ENCODE measurements at places on chromosomes 6 and 20.

DNA sequence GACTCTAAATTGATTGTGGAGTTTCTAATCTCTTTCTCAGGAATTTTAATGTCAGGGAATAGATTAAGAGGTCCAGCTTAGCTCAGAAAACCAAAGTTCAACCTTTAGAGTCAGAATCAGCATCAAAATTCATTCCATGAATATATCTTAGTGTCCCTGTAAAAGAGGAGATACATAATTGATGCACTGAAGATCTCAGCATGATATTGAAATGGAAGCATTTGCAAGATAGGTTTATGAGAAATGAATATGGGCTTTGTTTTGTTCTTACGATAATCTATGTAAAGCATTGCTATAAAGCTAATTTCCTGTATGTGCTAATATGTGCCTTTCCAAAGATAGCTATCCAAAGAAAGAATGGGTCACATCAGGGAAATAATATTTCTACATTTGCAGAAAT lies 404.5 kb upstream of the HSF2 start:
- no peak for DNase-seq

- no peak for DNase-seq
Observed at GRCh38 chr20:57471496-57472372, 53.2 kb downstream of the CTCFL start.

DNA sequence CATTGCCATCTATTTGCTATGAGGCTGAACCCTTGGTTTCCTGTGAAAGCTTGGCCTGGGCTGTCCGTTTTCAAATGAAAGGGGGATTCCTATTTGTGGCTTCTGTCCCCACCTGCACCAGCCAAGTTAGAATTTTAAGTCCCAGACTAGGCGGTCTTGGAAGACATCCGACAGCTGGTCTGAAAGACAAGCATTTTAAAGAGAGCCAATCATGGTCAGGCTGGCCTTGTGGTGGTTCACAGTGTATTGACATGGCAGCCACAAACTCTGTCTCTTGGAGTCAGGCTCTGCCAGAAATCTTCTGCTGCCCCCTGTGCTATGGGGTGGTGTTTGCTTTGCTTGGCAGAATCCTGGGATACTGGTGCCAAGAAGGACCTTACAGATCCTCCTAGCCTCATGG lies 319.2 kb upstream of the MOCS1 start:
- DNase-seq = no peak

- DNase-seq = no peak
Observed at GRCh38 chr6:37512400-37513011, 12.8 kb upstream of the CCDC167 start.

DNA sequence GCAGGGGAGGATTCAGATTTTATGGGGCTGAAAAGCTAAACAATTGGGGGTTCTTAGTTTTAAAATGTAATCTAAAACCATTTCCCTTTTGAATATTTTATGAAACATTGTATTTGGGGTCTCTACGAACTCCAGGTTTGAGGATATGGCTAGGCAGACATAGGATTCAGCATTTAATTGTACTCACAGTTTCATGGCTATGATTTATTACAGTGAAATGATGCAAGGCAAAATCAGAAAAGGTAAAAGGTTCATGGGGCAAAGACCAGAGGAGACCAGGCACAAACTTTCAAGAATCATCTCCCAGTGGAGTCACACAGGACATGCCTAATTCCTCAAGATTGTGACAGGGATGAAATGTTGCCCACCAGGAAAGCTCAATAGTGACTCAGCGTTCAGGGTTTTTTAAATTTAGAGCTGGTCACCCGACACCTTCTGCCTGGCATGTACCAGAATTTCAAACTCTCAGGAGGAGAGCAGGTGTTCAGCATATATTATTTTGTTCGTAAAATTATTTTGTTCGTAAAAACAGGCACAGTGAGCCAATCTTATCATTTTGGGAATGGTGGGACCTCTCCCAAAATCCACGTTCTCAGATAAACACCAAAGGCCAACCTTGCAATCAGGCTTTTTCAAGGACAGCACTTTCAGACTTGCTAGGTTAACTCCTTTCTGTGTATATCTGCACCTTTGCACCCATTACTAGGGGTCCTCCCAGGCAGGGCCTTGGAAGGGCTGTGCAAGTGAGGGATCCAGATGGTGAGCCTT lies 270.3 kb downstream of the NKAIN2 start:
- DNase-seq = no peak

DNA sequence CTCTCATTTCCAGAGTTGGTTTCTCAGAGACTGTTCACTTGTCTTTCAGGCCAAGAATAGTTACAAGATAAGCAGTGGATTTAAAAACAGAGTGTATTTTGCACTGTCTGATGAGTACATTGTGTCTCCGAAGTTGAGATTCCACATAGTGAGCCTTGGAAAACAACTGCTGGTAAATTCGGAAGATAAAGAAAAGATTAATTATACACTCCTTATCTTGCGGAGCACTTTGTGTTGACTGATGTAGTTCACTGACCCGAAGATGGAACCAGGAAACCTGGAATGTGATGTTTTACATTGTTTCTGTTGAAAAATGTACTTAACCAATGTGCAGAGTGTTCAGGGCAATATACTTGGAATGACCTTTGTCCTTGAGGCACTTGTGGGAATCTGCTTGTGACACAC lies 51.0 kb downstream of the ANKS1A start:
- DNase-seq = no peak

DNA sequence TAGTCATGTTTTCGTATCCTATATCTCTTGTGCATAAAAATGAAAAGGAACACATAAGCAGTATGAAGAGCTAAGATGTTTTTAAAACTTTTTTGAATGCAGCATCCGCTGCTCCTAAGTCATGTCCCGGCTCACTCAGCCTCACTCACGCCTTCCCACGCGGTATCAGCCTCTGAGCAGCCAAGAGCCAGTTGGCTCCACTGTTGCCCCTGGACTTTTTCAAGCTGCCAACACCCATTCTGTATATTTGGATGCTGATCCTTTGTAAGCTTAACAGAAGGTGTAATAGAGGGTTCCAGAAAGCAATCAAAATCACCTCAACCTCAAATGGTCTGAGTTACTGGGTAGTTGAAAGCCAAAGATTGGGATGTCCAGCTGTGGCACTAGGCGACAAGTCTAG lies 139.3 kb downstream of the TTLL2 start:
- no peak for DNase-seq

DNA sequence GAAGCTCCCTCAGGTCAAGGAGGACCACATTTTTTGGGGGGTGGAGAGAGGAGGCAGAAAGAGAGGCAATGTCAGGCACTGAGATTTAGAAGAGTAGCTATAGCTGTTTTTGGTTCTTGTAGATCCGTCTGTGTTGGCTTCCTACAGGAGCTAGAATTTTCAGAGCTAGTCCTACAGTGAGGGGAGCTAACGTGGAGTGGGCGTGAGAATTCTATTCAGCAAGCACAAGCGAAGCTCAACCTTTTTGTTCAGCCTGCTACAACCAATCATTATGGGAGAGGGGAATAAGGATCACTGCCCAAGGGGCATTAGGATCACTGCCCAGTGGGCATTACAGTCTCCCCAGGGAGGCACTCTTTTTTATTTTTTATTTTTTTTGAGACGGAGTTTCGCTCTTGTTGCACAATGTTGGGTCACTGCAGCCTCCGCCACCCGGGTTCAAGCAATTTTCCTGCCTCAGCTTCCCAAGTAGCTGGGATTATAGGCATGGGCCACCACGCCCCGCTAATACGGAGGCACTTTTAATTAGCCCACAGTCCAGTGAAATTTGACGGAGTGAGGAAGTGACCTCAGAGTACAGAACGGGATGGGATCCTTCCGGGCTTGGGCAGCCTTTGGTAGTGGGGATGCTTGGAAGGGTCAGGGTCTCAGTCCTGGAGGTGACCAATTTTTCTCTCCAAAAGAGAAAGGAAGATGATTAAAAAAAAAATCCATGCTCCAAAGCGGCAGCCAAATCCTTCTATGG lies 1.1 kb upstream of the PANK2 start:
- no peak for DNase-seq

- no peak for DNase-seq
Observed at GRCh38 chr6:13550656-13551055, 23.7 kb upstream of the SIRT5 start.

GRCh38 chr20:32586291-32586690 lies 1.2 kb upstream of the NOL4L start:
- no peak for DNase-seq

DNA sequence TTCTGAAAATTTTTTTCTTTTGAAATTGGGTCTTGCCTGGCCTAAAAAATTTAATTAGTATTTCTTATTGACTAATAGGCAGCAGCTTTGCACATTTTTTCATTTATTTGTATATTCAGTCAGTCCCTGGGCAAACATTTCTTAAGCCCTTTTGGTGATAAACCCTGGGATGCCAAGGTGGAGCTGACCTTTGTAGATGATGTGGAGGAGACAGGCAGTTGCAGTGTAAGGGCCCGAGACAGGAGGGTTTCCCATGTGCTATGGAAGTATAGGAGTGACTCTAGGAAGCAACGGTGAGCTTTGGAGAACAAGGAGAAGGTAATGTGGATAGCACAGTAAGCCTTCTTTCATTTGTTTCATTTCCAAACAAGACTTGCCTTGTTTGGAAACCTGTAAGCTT lies 3.5 kb downstream of the MYBL2 start:
- DNase-seq = no peak

DNA sequence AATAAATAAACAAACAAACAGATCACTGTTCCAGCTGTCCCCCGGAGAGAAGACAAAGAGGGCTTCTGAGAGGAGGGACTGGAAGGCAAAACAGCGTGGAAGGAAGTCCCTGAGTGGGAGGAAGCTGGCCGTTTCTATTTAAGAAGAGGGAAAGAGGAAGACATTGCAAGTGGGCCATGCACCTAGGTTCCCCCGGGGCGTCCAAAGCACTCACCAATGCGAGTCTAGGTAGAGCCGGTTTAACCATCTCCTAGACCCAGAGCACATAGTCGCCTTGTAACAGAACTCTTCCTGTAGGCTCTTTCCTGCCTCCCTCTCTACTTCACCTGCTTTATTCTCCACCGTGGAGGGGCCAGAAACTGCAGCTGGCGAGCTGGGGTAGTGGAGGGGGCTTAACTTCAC lies 158.4 kb downstream of the ZDHHC14 start:
- no peak for DNase-seq

- no peak for DNase-seq
Observed at GRCh38 chr6:61203966-61204496, 1082.0 kb downstream of the KHDRBS2 start.

DNA sequence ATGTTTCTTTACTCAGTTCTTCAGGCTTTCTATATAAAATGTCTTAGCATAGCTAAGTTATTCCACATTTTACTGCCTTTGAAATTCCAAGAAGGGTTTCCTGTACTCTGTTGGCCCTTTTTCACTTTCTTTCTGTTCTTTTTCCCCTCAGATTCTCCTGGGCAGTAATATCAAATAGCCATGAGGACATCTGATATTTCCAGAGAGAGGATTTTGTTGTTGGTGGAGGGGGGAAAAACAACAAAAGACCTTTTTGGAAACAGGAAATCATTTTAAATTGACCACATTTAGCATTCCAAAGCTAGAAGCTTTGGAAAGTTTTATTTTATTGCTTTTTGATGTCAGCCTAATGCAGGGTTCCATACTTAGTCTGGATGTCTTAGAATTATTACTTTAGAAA lies 445.4 kb downstream of the GJA1 start:
- DNase-seq = no peak

- DNase-seq = no peak
Observed at GRCh38 chr6:87830907-87831306, 128.9 kb upstream of the AKIRIN2 start.

DNA sequence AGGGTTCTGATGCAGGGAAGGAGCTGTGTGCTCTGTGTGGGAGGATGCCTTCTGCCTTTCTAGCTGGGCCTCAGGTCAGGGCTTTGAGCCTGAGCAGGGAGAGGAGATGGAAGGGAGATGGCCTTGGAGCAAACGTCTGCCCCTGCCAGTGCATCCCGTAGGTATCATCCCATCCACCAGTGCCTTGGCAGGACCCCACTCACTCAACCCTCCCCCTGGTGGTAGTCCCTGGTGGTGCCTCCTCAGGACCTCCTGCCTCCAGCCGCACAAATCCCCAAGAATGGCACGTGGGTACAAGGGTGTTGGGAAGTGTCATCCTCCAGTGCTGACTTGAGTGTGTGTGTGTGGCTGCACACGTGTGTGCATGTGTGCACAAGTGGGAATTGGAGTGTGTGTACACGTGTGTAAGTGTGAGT lies 23.1 kb upstream of the MICB start:
- DNase-seq = no peak

DNA sequence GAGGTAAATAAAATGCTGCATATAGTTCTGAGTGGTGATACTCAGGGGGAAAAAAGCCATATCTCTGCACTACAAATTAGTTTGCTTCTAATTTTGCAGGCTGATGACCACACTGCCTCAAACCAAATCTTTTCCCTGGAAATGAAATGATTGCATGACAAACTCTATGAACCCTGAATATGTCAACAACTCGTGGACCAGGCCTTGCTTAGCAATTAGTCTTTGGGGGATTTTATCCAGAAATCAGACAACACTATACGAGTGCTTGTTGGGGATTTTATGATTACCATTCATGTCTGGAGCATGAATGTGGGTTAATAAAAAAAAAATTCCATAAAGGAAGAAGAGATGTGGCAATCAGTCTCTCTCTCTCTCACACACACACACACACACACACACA lies 42.0 kb downstream of the SOBP start:
- no peak for DNase-seq

DNA sequence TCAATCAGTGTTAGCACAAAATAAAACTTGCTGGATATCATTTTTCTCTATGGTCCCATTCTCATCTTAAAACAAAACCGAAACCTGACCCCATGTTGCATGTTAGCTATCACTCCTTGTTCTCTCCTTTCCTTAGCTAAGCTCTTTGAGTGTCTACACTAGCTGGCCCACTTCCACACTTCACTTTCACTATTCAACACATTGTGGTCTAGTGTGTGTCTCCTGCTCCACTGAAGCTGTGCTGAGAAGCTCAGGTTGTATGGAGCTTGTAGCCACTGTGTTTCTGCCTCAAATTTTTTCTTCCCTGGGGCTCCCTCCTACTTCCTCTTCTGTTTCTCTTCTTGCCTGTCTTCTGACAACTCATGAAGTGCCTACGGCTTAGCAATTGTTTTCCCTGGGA lies 223.0 kb downstream of the NKAIN2 start:
- no peak for DNase-seq

DNA sequence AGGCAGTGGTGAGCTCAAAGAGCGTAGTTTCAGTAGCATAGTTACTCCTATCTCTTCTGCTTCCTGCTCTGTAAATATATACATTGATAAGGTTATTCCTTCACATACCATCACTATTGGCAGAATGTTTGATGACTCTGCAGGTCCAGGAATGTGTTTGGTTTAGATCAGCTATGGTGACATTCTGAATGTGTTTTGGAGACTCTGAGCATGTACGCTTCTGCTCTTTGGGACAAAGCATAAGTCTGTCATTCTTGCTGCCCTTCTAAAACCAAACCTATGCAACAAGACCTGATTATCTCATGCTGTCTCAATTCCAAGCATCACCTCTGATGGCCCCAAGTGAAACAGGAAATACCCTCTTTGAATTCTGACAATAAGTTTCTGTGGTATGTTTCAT lies 1074.3 kb downstream of the KIF16B start:
- DNase-seq = no peak

DNA sequence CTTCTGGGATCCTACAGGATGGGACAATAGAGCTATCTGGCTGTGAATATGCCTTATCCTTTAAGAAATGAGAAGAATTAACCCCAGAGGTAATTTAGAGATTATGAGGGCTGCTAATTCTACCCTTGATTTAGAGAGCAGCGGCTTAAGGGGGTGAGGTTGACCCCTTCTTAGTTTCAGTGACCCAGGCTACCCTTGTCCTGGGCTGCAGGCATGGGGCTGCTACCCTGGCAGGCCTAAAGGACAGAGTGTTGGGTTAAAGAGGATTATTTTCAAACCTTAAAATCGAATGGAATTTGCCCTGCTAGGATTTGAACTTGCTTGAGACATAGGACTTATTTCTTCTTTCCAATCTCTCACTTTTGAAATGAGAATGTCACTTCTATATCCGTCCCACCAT lies 1343.4 kb downstream of the HACE1 start:
- DNase-seq = no peak
